NCI-H1092 treated with DMSO at 0.1 percent for 48 hours (cell line): ENCODE measurements at places on chromosomes 1 and 21.

GRCh38 chr1:190066011-190066410 is 411.7 kb downstream of the BRINP3 start:
- DNase-seq, result no peak

- DNase-seq, result no peak
These were observed 34.9 kb downstream of the CENPF start for GRCh38 chr1:214637722-214638458.

DNA sequence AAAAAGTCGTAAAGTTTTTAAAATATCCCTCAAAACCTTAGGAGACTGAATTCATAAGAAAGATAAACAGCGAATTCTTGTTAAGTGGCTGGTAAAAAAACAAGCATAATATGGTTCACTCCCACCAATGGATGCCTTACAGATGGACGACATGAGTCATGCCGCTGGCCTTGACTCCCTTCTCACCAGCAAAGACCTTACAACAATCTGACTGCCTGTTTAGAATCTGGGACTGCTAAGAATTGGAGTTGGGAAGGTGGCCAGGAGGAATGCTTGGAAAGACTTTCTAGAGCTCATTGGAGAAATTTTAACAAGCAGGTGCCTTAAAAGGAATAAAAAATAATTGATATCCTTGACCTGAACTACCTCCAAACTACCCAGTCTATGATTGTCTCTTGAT is 206.9 kb upstream of the FMN2 start:
- DNase-seq, result no peak

DNA sequence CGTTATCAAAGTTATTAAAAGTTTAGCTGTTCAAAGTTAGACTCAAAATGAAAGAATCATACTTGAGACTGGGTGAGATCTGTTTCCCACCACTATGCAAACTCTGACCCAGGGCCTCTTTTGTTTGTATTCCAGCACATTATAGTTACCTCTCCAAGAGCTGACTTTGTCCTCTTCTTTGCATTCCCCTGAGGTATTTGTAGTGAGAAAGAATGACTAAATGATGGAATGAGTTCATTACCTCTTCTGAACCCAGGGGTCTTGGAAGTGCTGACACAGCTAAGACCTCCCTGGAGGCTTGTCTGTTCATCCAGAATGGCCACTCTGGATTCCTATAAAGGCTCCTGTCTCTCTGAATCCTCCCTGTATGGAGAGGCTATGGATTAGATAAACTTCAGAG is 62.4 kb downstream of the FGGY start:
- DNase-seq, result no peak

DNA sequence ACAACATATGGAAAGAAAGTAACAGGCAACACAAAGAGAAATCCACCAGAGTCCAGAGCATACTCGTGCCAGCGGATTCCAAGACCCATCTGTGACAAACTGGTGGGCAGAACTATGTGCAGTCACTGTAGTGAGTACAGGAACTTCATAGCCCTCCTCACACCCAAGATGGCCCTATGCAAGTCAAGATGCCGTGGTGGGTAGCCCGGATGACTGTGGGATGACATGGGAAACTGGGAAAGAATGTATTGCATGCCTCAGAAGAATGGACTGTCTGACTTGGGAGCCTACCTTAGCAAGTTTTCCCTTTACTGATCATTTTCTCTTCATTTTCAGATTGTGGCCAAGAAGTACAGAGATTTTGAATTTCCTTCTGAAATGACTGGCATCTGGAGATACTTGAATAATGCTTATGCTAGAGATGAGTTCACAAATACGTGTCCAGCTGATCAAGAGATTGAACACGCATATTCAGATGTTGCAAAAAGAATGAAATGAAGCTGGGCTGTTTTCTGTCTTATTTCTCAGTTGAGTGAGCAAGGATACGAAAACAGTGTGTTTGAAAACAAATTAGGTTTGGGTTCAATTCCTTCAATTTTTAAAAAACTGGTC is 47.3 kb downstream of the CLIC6 start:
- no peak for DNase-seq

- no peak for DNase-seq
These were observed 46.9 kb upstream of the ADAM30 start for GRCh38 chr1:119943216-119943615.

- no peak for DNase-seq
These were observed 243.4 kb downstream of the NUF2 start for GRCh38 chr1:163565166-163565565.

GRCh38 chr1:217026531-217026930 is 303.3 kb upstream of the ESRRG start:
- no peak for DNase-seq

GRCh38 chr1:181440510-181440909 is 42.8 kb upstream of the CACNA1E start:
- no peak for DNase-seq

GRCh38 chr1:164071288-164071687 is 487.7 kb upstream of the PBX1 start:
- DNase-seq, result no peak

- DNase-seq, result no peak
These were observed 41.7 kb downstream of the UMODL1 start for GRCh38 chr21:42112857-42113256.

- DNase-seq, result no peak
These were observed 19.1 kb downstream of the SIM2 start for GRCh38 chr21:36717976-36718375.

- DNase-seq, result no peak
These were observed 34.9 kb upstream of the RUNX3 start for GRCh38 chr1:24964811-24965570.

- DNase-seq, result no peak
These were observed 165.3 kb upstream of the KLHDC7A start for GRCh38 chr1:18315449-18315848.

DNA sequence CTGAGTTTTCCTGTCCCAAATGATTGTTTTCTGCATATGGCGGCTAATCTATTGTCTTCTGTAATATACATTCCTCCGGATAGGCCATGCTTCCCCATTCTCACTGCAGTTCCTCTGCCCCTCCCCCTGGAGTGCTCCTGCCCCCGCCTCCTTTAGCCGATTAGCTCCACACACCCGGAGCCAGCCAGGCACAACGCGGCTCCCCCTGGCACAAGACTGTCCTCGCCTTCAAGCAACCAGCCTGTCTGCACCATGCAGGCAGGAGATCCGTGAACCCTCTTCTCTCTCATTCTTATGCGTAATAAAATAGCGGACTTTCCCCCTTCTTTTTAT is 18.0 kb downstream of the SERTAD4 start:
- DNase-seq, result peak; percentile 79

DNA sequence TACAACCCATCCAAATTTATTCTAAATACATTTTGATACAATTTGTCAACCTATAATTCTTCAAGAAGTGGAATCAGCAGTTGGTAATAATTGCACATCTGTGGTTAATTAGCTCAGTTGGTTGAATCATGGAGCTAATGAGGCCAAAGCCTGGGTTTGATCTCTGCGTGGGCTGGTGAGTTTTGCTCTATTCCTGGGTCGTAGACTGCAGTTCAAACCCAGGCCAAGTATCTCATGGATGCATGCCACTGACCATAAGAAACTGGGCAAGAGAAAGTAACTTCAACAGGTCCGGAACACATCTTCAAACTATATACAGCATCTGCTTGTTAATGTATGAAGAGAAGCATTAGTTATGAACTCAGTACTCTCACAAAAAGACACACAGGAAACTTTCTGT is 779.7 kb downstream of the USP25 start:
- DNase-seq, result no peak

DNA sequence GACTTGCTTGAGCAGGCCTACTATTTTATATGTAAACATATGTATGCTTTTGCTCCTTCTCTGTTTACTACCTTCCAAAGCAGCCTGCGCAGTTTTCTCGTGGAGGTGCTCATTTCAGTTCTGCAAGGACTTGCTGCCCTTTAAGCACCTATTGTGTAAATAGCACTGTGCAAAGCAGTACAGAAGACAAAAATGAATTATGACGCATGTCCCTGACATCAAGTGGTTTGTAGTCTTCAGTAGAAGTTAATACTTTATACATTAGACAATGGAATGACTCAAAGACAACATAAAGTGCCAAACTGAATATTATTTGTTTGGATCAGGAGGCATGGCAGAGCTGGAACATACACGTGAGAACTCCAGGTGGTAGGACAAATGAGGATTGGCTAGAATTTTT is 611.7 kb downstream of the LMO4 start:
- DNase-seq, result no peak

- DNase-seq, result no peak
These were observed 4.8 kb upstream of the RPE65 start for GRCh38 chr1:68454534-68454933.
